ENCODE measurements at places on chromosomes 3 and 15. TPM values are rescaled to one million over a fixed set of nuclear protein-coding genes. Genes with fewer than 3 reads are reported as not detected.

GRCh38 chr3:141669434-141669833, 68.7 kb upstream of the RNF7 start:
- no peak for DNase-seq

DNA sequence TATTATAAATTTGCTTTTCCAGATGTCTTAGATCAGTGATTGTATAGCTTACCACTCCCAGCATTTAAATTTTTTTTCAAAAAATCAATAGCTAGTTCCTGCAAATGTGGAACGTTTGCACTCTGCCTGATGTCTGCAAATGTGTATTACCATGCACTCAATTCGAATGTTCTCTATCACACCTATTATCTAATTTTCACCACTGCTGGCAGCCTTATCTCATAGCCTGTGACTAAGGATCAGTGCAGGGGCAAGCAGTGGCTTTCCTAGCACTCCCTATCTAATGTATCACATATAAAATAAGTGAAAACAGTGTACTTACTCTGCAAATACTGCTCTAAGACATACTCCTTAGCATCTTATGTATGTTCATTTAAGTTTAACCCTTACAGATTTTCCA, 196.3 kb upstream of the PLSCR5 start:
- DNase-seq = no peak

The TPM1 gene
- total RNA-seq = 267 TPM

GRCh38 chr15:48267766-48268165, 61.7 kb downstream of the SLC12A1 start:
- no peak for DNase-seq

The KCNMB2 gene
- 0.24 TPM for total RNA-seq

- peak; percentile 59 for DNase-seq
These were observed 940 bp downstream of the ARIH1 start for GRCh38 chr15:72474912-72475628.

The FOXB1 gene
- not detected for total RNA-seq

The SLC12A1 gene
- total RNA-seq = not detected

The AEN gene
- 35.4 TPM for total RNA-seq

DNA sequence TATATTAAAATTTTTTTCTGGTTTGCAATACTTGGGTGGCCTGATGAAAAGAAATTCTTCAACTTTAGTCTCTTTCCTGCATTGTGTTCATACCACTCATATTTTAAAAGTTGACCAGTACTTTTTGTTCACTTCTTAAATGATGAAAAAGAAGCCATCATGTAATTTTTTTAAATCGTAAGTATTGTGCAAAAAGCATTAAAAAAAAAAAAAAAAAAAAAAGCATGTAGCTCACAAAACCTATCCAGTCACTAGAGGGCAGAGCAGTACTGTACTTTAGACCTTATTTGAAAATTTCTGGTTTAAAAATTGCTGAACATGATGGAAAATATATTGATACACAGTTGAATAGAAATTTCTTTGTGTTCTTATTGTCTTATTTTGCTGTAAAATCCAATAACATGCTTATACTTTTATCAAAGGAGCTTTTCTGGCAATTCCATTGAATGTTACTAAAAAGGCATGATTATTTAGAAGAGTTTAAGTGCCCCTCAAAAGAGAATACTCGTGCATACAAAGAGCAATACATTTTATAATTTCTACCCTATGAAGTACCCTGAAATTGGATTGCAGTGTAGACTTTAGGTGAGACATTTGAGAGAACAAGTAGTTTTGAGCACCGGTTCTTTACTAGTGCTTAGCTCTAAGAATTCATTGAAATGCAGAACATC, 137.7 kb downstream of the BBX start:
- DNase-seq = no peak

GRCh38 chr3:71119171-71119570, 464.4 kb downstream of the FOXP1 start:
- no peak for DNase-seq

DNA sequence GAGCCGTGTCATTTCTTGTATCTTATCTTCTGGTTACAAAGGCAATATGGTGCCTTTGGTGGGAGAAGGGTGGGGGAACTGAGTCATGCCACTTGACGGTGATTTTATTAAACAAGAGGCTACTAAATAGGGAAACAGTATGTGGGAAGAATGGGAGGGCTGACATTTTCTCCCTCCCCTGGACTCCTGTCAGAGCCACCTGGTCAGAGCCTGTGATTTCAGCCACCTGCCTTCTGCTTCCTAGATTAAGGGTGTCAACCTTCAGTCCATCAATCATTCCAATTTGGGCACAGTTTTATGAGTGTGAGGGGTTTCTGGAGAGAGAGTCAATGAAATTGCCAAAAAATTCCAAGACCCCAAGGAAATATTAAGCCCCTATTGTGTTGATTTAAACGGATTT, 87.4 kb downstream of the CHDH start:
- DNase-seq = no peak

The CAPN3 gene
- 11.5 TPM for total RNA-seq

Data from omental fat pad (tissue), 4 donors.